ENCODE measurements at places on chromosomes 7 and 10.

DNA sequence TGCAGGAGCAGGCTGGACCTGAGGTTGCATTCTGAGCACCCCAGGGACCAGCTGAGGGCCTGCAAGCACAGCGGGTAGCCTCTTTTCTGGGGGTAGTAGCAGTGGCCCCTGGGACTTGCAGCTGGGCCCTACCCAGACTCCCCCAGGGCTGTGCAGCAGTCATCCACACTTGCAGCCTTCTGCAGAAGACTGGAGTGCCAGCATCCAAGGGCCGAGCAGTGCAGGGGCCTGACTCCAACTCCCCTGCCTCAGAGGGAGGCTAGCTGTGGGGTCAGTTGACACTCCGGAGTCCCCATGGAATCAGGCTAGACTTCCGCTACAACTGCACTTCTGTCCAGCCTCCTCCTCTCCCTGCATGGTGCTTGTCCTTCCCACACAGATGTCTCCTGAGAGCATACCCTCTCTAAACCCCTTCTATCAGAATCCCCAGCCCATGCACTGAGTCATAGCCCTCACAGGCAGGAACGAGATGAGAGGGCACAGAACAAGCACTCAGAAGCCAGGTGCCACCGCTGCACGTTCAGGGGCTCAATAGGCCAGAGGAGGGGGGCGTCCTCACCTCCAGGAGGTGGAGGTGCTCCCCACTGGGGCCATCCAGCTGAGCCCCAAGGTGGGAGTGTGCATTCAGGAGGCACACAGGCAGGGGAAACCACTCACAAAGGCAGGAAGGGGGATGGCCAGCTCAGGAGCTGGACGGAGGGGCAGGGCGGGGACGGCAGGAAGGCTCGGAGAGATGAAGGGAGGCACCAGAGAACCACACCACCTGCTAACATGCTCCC, 7.5 kb downstream of the RASGEF1A start:
- DNase-seq = no peak

- no peak for DNase-seq
These were observed 121.9 kb downstream of the USP6NL start for GRCh38 chr10:11489591-11489990.

GRCh38 chr10:21744223-21744622, 210.2 kb downstream of the MLLT10 start:
- DNase-seq = no peak

DNA sequence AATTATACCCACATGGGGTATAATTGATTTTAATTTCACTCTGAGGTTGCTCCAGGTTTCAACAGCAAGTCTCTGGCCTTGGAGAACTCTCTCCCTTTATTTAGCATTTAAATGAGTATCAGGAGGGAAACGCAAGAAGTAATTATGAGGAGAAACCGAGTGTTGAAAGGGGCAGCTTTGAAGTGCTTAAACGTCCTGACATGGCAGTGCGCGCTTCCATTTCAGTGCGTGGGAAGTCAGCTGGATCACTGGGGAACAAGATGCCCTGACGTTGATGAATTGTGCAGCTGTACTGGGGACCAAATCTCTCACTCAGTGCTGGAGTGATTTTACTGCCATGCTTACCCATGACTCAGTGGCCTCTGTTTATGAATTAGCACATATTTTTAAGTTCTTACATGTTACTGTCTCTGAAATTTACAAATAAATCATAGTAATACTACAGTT, 106.0 kb upstream of the PRR15 start:
- DNase-seq = no peak

- no peak for DNase-seq
These were observed 39.7 kb downstream of the HIPK2 start for GRCh38 chr7:139738101-139738489.

DNA sequence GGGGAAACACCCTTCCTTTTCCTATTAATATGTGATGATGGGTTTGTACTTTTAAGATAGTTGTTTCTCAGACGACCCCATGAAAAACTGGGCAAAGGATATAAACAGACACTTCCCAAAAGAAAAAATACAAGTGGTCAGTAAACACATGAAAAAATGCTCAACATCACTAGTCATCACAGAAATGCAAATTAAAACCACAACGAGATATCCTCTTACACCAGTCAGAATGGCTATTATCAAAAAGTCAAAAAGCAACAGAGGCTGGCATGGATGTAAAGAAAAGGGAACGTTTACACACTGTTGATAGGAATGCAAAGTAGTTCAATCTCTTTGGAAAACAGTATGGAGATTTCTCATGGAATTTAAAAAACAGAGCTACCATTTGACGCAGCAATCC, 111.4 kb upstream of the ZEB1 start:
- DNase-seq = no peak

DNA sequence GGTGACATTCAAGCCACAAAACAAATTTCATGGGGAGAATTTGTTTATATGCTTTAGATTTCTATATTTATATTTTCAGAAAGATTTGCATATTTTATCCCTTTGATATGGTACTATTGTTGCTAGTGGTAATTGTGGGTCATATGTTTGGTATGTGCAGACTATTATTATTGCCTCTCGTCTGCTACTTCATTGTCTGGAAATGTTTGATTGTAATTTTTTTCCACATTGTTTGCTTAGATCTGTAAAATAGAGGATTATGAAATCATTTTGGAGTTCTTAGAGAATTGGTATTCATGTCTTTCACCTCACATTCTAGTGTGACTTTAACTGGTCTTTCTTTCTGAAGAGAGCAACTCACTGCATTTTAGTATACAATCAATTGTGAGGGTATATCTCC, 44.7 kb downstream of the MYO3A start:
- no peak for DNase-seq

DNA sequence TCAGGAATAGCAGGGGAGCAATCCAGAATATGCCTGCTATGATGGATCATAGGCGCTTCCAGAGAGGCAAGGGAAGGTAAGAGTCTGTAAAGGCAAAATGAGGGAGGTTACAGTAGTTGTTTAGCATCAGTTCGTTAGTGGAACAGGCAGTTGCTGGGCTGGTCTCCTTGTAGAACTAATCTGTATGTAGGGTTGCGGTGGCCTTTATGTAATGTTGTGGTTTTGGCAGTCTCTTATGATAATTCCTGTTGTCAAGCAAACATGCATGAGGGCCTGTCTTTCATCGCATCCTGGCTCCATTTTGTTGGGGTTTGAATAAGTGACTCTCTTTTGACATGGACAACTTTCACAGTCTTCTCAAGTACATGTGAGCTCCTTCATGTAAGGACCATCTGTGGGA, 427.8 kb upstream of the LRGUK start:
- no peak for DNase-seq

DNA sequence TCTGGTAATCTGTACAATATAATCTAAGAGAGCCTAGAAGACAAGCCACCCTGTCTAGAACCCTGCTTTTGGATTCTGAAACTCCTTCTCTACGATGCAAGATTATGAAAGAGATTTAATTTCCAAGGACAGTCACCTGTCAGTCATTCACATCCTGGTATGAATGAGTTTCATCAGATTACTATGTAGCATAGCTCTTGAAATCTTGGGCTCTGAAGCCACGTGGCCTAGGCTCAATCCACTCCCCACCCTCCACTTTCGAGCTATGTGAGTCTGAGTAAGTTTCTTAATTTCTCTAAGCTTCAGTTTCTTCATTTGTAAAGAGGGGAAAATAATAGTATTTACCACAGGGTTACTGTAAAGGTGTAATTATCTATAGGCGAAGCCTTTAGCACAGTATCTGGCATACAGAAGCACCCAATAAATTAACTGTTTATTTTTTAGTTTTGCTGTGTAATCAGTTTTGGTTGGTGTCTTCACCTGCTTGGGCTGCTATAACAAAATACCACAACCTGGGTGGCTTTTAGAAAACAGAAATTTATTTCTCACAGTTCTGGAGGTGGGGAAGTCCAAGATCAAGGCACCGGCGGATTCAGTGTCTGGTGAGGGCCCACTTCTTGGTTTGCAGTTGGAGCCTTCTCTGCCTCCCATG, 71.3 kb downstream of the MYOF start:
- no peak for DNase-seq

DNA sequence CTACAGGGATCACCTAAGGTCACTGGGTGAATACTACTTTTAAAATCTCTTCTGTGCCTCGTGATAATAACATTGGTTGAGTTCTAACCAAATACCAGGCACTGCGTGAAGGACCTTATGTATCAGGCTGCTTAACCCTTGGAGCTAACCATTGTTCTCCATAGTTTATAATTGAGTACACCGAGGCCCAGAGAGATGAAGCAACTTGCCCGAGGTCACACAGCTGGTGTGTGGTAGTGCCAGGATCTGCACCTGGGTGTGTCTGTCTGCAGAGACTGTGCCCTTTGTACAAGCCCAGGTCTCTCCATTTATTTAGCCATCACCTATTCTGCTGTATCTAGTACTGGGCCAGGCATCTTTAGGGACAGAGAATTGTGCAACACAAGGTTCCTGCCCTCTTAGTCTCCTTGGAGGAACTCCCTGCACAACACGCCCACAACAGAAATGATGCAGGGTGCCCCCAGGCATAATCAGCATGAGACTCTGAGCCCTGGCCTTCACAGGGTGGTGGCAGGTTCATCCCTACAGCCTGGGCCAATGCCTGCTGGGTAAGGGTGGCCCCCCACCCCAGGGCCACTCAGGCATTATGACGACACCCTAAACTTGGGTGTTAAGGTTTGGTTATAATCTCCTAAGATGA, 31.5 kb downstream of the UNC5B start:
- DNase-seq = no peak

GRCh38 chr7:70434376-70434775, 697.6 kb upstream of the GALNT17 start:
- no peak for DNase-seq

GRCh38 chr10:20115894-20116293, 299.7 kb downstream of the PLXDC2 start:
- no peak for DNase-seq

- DNase-seq = no peak
These were observed 30.2 kb downstream of the PTPRE start for GRCh38 chr10:127937069-127937468.

- DNase-seq = no peak
These were observed 57.1 kb upstream of the IGFBP3 start for GRCh38 chr7:45978010-45978681.

DNA sequence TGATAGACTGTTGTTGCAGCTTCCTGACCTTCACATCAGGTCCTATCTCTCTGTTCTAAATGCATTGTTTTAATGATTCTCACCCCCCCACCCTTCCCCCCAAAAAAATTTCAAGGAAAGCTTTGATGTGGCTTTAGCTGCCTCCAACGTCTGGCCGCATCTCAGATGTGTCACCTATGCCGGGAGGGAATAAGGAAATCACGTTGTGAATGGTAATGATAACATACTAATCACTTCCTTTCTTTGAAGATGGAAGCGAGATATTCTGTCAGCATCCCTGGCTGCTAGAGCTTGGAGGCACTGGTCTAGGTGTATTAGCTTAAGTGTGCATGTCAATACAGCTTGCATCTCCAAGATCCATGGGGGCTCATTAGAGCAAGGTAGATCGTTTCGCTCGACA, 89.6 kb downstream of the VTI1A start:
- no peak for DNase-seq

- no peak for DNase-seq
These were observed 74.0 kb upstream of the CARD11 start for GRCh38 chr7:3117488-3118231.

GRCh38 chr10:31693491-31693890, 235.1 kb downstream of the ARHGAP12 start:
- DNase-seq = no peak

DNA sequence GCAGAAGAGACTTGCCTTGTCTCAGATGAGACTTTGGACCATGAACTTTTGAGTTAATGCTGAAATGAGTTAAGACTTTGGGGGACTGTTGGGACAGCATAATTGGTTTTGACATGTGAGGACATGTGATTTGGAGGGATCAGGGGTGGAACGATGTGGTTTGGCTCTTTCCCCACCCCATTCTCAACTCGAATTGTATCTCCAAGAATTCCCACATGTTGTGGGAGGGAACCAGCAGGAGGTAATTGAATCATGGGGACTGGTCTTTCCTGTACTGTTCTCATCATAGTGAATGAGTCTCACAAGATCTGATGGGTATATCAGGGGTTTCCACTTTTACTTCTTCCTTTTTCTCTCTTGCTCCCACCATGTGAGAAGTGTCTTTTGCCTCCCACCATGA, 229.7 kb upstream of the KCND2 start:
- no peak for DNase-seq

DNA sequence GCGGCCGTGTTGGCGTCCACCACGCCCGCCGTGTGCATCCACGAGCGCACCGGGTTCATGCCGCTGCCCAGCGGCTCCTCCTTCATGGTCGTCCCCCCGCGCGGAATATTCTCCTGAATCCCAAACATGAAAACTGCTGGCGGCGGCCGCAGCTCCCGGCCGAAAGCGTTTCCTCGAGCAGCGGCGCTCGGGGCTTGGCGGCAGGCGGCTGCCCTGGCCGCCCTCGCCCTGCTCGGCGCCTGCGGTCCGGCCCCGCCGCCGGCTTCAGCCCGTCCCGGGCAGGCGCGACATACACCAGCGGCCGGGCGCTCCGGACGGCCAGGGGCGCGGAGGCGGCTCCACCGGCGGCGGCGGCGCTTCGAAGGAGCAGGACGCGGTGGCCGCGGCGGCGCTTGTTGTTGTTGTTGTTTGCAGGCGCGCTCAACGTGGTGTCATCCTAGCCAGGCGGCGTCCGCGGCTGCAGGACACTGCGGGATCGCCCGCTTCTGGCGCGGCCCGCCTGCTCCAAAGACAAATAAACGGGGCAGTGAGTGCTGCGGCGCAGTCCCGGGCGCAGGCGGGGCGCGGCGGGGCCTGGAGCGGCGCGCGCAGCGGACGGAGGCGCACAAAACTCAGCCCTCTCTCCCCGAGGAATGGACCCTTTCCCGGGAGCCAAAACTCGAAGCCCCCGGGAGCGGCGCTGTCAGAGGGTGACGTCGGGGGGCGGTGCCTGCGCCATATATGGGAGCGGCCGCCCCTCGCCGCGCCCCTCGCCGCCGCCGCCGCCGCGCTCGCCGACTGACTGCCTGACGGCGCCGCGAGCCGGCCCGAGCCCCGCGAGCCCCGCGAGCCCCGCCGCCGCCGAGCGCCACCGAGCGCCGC, at the start of gene EBF3:
TSS of gene EBF3 (minus strand) at position 634 of the 861 bp plus-strand sequence. CDS start at position 128, 506 bp downstream.
- DNase-seq = no peak

GRCh38 chr10:31604646-31605170, 285.7 kb downstream of the ZEB1 start:
- no peak for DNase-seq

- DNase-seq = no peak
These were observed 45.1 kb downstream of the MET start for GRCh38 chr7:116717137-116717536.

- DNase-seq = no peak
These were observed 121.3 kb downstream of the CHN2 start for GRCh38 chr7:29315892-29316270.

GRCh38 chr7:668139-668931, 58.2 kb upstream of the DNAAF5 start:
- no peak for DNase-seq

DNA sequence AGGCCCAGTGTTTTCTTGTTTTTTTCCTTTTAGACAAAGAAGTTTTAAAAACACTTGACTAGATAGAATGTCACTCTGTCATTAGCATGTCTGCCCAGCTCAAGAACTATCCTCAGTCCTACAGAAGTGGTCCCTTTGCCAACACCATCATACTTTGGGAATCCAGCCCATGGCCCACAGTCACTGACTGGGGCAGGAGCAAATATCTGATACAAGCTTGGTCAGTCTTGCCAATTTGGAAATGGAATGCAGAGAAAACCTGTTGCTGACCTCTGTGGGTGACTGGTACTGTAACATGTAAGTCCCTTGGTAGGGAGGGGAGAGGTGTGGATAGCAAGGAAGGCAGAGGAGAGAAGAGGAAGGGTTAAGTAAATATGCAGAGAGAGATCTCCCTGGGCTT, 47.8 kb downstream of the IPMK start:
- no peak for DNase-seq

Measured in bone marrow (tissue), 2 donors.